ENCODE measurements at places on chromosomes 2 and 18.

DNA sequence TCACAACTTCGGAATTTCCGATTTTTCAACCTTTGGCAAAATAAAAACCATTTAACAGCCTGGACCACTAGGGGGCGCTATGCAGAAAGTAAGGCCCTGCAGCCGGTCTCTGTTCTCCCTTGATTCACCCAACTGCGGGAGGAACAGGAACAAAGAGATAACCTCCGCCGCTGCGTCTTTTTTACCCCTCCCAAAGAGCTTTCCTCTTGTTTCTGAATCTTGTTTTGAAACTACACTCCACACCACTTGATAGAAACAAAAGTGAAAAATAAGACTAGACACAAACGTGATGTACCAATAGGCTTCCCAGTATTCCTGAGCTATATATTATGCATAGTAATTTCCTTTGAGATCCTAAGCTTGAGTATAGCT, 231.2 kb downstream of the MYO3B start:
- peak; percentile 73 for DNase-seq

DNA sequence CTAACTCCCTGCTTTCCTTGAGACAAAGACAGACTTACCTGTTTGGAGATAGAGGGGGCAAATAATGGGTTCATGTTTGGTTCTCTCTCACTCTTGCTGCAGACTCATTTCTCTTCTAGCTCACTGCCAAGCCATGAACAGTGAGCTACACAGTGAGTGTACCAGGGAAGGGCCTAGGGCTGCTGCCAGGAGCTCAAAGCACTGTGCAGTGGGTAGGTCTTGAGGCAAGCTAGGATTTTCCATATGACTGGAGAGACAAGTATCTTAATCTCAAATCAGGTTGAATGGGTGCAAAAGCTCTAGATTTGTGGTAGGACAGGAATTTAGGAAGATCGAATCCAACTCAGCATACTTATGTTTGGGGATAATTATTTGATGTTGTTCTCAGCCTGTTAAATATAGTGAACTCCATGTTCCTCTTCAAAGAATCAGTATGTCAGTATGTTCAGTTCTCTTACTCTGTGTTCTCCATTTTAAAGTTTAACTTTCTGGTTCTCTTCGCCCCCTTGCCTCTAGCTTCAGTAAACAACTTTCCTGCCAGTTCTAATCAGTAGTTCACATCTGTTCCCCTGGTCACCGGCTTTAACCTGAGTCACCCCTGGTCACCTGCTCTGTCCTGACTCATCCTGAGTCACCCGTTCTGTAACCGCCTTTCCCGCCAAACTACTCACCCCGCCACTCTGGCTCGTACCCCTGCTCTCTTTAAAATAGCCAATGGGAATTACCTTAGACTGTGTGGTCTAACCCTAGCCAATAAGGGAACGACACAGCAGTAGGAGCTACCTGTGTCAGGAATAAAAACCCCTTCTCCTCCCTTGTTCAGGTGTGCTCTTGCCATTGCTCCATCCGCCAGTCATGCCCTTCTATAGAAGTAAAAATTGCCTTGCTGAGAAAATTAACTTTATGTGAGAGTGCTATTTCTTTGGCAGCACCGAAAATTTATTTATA, 21.9 kb downstream of the SLC25A52 start:
- no peak for DNase-seq

GRCh38 chr2:71823526-71823925, 324.1 kb downstream of the CYP26B1 start:
- DNase-seq = no peak

DNA sequence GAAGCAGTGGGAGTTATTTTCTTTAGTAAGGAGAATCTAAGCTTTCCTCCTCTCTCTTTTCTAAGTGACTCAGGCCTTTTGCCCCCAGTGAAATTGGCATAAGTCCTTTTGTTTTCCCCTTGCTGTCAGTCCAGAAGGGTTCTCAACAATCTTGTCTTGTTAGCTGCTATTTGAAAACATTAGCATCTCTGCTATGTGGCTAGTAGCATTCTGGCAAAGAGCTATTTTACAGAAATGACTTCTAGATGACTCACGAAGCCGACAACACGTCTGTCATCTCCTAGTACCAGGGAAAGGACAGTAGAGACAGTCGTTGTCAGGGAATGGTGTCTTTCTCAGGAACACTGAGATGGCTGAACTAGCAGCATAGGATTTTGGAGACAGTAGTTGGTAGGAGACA, 14.7 kb downstream of the SMARCAL1 start:
- no peak for DNase-seq

DNA sequence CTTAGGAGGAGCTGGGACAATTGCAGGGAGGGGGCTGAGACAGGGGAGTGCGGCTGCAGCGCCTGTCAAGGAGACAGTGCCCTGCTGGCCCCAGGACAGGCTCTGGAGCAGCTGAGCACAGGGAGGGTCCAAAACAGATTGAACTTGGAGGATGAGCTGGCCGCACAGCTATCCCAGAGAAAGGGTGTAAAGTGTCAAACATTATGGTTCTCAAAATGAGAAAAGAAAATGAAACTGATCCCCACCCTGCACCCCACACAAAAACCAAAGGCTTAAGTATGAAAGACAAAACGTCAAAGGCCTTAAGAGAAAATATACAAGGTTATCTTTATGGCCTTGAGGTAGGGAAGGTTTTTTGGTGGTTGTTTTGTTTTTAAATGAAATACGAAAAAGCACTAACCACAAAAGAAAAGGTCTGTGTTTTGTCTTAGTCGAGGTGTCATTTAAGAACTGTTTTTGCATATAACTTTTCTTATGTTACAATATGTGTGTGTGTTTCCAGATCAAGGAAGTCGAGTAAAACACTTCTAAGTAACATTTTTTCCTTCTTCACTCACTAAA, 111.8 kb downstream of the HDAC4 start:
- no peak for DNase-seq

DNA sequence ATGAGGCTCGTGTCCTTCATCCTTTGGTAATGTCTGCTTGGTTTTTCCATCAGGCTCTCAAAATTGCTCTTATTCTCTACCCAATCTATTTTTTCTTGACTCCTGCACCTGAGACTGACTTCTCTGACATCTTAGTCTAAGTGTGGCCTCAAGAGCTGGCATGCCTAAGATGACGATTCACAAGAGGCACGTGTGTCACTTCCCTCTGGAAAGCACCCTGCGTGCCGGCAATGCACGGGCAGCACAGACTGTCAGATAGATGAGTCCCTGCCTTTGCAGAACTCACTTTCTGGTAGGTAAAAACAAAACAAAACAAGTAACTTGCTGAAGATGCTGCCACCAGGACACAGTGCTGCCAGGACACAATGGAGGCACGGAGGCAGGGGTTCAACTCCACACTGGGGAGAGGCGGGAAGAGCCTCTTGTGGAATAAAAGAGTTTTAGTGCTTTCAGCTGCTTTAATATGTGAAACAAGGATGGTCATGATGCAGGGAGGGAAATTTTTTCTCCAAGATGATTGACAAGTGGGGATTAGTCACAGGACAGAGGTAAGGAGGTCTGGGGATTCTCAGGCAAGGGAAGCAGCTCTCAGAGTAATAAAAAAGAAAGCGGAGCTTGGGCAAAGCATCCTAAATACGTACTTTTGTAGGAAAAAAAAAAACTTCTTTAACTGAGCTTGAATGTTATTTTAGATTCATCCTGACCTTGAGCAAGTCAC, 27.3 kb downstream of the CYB5A start:
- no peak for DNase-seq

DNA sequence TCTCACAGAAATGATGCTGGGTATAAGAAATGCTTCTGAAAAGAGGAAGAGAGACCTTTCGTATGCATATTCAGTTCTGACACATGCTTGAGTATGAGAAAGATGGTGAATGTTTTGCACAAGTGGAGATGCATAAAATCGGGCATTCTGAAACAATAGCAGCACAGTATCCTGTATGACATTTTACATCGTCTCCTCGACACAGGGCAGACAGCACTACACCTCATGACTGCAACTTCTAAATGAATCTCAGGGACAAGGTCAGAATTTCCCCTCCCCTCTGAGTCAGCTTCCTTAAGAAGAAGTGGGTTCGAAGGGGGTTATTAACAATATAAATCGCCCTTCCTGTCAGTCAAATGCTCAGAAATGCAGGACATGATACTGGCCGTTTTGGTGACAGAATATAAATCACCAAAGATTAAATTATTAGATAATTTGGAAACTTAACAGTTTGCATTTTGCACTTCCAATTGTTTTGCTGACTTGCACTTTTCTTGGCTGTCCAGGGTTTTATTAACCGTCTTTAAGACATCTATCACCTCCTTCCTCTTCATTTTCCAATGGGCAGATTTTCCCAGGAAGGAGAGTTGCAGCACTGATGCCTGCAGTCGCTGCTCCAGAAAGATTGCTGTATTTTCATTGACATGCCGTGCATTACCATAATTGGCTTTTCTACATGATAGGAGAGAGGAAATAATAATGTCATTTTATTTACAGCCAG, 57.2 kb downstream of the TSHZ1 start:
- DNase-seq = peak; percentile 26

- DNase-seq = no peak
Measured at GRCh38 chr2:58640042-58640441, 398.9 kb upstream of the FANCL start.

- peak; percentile 77 for DNase-seq
Measured at GRCh38 chr2:186349508-186349907, 136.6 kb upstream of the ZC3H15 start.

DNA sequence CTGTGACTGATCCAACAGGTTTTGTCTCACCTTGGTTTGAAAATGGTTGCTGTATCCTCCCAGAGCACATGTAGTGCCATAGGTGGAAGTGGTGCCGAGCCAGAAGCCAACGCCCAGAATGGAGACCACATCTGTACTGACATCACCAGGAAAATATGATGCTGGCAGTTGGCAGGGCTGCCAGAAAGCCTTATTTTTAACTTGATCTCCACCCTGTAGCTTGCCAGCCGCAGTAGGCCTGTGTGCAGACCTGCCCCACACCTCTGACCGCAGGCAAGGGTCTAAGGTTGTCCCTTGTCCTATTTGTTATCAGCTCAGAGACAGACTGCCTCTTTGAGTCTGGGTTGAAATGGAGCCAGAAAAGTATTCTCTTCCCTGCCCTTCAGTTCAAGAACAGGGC, 123.5 kb upstream of the EML6 start:
- DNase-seq = no peak

DNA sequence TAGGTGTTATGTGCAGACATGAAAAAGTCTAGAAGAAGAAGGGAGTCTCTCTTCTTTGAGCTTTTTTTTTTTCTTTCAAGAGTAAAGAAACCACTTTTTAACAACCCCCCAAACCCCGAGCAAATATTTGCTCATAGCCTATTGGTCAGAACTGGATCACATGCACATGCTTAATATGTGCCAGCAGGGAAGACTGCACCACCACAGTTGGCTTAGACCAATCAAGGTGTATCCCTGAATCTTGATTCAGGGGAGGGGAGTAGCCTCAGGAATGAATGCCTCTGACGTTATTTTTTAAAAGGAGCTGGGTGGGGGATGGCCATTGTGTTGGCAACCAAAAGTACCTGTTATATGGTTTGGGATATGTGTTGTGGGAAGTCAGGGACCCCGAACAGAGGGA, 171.4 kb upstream of the NABP1 start:
- DNase-seq = no peak

- DNase-seq = no peak
Measured at GRCh38 chr2:140734992-140735391, 1395.8 kb downstream of the LRP1B start.

DNA sequence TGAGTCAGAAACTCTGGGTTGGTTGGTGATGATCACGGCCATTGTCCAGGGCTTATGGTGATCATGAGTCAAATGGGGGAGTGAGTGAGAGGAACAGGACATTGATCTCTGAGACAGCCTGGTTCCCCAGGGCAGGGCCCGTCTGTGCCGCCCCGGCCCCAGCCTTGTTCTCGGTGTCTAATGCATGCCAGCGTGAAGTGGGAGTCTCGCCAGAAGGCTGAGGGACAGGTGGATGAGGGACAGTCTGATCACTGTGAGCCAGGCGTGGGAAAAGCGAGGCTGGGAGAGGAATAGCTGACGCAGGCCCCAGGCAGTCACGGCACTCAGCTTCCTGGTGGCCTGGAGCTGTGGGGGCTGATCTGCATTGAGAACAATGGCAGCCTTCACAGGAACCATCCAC, 208.3 kb upstream of the HDAC4 start:
- DNase-seq = no peak

- no peak for DNase-seq
Measured at GRCh38 chr2:182167882-182168281, 182.2 kb downstream of the PPP1R1C start.

- DNase-seq = no peak
Measured at GRCh38 chr18:41022484-41022883, 932.5 kb upstream of the PIK3C3 start.

DNA sequence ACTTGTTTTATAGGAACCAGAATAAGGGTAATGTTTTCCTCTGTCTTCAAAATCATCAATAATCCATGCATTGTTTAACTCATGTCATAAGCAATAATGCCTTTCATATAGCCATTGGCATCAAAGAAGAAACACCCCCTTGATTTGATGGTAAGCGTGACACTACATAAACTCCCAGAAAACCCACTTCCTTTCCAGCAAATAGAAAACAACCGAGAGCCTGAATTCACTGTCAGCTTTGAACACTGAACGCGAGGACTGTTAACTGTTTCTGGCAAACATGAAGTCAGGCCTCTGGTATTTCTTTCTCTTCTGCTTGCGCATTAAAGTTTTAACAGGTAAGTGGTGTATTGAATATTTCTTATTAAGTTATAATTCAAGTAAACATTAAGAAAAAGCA, at the start of gene ICOS:
TSS of gene ICOS (plus strand) at position 229 of the 400 bp plus-strand sequence. CDS start at position 281, 52 bp downstream.
- DNase-seq = no peak

GRCh38 chr18:5309888-5310470, 14.5 kb upstream of the ZBTB14 start:
- no peak for DNase-seq

DNA sequence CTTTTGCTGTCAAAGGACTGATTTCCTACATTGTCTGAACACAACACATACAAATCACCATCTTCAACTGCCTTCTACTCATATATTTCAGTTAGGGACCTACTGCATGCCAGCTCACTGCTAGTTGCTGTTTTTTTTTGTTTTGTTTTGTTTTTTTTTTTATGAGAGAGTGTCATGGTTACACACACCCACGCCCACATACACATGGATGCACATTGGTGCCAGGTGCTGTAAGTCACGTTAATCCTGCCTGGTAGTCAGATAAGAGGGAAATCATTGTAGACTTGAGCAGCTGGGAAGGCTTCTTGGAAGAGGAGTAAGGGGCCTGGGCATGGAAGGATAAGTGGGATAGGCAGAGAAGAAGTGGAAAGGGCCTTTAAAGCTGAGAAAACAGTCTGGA, 209.9 kb downstream of the TDRD15 start:
- DNase-seq = no peak

DNA sequence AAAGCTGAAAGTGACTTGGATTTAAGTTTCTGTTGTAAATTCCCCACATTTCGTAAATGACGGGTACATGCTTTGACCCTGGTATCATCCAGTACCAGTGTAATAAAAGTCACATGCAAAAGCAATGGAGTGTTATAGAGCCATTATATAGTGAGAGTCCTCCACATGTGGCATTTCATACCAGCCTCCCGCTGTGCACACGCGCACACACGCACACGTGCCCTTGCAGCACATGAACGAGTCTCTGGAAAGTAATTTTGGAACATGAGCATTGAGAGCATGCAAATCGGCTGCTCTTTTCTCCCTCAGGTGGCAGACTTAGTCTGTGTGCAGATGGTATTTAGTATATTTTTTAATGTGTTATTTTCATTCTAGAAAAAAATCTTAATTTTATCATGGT, 198.1 kb downstream of the ZNF407 start:
- DNase-seq = no peak

GRCh38 chr2:184472481-184472880, 125.8 kb upstream of the ZNF804A start:
- DNase-seq = no peak

All from KBM-7 (cell line).